G401 (cell line): ENCODE measurements at places on chromosomes 13 and 19.

DNA sequence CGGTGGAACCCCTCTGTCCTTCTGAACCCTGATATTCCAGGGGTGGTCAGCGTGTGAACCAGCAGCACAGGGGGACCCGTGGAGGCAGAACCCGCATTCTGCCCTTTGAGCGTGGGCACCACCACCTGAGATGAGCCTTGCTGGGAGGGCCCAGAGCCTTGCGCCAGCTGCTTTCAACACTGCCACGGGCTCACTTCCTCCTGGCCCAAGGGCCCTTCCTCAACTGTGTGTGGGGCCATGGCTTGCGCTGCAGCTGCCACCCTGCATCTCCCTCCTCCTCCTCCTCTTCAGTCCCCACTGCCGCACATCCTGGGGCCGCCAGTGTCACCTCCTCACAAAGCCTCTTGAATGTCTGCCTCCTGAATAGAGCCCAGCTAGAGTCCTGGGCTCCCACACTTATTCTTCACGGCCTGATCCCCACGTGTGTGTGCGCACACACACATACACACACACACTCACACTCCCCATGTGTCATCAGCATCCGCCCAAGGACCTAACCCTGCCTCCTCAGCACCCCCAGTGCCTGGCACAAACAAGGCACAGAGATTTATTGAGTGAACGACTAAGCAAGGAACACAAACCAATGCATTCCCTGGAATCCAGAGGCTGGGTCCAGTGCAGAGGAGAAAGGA lies 26.9 kb upstream of the TMEM160 start:
- no peak for DNase-seq

GRCh38 chr19:38975214-38975860 lies at the start of gene FBXO17:
FBXO17 (minus strand) TSS chr19:38975742; CDS start chr19:38950319, 25,423 bp downstream.
- peak; percentile 70 for DNase-seq

GRCh38 chr19:49428547-49429451 lies 3.6 kb downstream of the GFY start:
- no peak for DNase-seq

- DNase-seq, result peak; percentile 35
Observed at GRCh38 chr19:53007200-53007599, 6.5 kb upstream of the ERVV-1 start.

DNA sequence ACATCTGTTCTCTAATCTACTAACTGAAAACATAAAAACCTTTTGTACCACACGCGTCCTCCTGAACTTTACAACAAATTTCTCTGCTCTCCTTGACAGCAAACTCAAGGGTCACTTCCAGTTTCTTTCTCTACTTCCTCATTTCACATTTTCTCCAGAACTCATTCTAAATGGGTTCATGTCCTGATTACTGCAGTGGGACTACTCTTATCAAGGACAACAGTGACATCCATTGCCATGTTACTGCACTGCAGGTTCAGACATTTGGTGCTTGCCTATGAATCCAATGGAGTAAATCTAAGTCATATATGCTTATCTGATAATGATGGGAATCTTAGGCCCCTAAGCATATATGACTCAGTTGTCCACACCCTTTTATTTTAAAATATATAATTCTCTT lies 35.3 kb downstream of the FPR3 start:
- peak; percentile 0 for DNase-seq

DNA sequence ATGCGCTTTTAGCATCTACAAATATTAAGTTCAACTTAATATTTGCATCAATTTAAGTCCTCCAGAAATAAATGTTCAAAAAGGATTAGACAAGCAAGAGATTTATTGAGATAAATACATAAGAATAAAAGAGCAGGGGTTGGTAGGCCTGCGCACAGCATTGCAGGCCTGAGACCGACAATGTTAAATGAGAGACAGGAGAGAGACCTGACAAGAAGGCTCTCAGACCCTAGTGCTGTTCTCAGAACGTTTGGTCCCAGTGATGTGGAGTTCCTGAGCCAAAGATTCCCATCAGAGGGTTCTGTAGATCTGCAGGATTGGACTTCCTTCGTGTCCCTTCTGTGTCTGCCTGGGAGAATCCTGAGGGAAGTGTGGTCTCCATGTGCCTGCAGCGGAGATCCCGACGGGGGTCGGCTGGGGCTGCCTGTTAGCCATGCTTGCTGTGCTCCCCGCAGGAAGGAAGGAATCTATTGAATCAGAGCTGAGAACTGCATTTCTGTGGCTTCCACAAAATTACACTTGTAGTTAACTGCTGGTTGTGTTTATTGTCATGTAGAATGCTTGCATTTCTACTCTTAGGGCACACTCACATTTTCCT lies 369.9 kb upstream of the SLC10A2 start:
- no peak for DNase-seq

DNA sequence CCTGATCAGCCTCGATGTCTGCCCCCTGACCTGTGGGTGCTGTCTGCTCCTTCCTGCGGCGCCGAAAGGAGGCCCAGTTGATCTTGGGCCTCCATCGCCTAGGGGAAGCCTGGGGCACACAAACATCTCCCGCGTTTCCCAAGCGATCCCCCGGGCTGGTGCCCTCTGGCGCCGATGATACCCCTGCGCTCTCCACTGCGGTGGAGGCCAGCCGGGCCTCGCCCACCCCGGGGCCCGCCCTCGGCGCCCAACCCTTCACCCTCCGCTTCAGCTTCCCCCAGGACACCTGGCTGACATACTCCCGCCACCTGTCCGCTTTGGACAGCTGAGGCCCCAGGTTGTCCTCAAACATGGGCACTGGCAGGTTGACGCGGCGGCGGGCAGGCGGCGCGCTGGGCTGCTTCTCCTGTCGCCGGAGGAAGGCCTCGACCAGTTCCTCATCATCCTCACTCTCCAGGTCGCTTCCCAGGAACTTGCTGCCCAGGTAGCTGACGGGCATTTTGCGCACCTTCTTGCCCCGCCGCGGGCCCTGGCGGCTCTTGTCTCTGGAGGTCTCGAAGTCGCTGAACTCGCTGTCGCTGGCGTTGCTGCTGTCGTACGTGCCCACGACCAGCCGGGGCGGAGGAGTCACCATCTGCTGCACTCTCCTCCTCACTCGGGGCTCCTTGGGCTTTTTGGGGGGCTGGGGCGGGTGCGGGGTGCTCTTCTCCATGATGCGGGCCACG lies 1.3 kb downstream of the CCDC8 start:
- DNase-seq, result no peak
